ENCODE measurements at places on chromosomes 7 and 10. TPM values are rescaled to one million over a fixed set of nuclear protein-coding genes. Genes with fewer than 3 reads are reported as not detected.

The CREB5 gene
- not detected for total RNA-seq

The EEPD1 gene
- total RNA-seq: 18.5 TPM

The PRPS1L1 gene
- total RNA-seq: not detected

The ACSM6 gene
- not detected for total RNA-seq

The CRYGN gene
- not detected for total RNA-seq

The EMX2 gene
- total RNA-seq: not detected

The SCART1 gene
- 1.6 TPM for total RNA-seq

The LFNG gene
- 125 TPM for total RNA-seq

The USP6NL gene
- 0.56 TPM for total RNA-seq
